Adipocyte (in vitro differentiated cells): ENCODE measurements at places on chromosomes 7 and 10.
A peak's percentile ranks its signal among the peaks of the same experiment; 100 is the strongest.

GRCh38 chr10:72335394-72336258 is 19.1 kb downstream of the DNAJB12 start:
- DNase-seq, result no peak

DNA sequence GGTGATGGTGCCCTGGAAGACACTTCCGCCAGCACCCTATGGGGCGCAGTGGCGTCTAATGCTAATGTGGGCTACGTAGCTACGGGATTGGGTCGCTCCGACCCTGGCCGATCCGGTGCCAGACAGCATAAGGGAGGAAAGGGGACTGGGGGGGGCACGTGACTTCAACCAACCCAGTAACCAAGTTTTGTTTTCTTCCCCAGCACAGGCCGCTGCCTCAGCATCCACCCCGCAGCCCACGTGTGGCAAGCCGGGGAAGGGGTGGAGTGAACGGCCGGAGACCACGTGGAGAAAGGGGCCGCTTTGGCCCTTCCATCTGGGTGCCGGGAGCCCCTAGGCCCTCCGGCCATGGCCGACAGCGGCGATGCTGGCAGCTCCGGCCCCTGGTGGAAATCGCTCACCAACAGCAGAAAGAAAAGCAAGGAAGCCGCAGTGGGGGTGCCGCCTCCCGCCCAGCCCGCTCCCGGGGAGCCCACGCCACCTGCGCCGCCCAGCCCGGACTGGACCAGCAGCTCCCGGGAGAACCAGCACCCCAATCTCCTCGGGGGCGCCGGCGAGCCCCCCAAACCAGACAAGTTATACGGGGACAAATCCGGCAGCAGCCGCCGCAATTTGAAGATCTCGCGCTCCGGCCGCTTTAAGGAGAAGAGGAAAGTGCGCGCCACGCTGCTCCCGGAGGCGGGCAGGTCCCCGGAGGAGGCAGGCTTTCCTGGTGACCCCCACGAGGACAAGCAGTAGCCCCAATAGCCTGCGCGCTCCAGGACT is 2.5 kb downstream of the PRR15 start:
- peak; percentile 57 for DNase-seq

DNA sequence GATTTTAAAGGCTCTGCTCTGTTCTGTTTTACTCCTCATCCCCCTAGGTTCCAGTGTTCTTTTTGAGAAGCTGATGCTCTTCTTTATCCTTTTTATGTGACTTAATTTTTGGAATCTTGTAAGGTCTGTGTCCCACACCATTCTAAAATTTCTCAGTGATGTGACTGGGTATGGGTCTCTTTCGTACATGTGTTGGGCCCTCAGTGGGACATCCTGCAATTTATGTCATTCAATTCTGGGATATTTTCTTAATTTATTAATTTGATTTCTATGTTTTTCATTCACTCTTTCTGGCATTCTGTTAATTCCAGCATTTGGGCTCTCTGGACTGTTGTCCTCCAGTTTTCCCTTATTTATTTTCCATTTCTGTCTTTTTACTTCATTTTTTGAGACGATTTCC is 19.4 kb downstream of the CCDC126 start:
- no peak for DNase-seq

GRCh38 chr10:91796331-91797047 is 1.7 kb upstream of the TNKS2 start:
- peak; percentile 28 for DNase-seq

DNA sequence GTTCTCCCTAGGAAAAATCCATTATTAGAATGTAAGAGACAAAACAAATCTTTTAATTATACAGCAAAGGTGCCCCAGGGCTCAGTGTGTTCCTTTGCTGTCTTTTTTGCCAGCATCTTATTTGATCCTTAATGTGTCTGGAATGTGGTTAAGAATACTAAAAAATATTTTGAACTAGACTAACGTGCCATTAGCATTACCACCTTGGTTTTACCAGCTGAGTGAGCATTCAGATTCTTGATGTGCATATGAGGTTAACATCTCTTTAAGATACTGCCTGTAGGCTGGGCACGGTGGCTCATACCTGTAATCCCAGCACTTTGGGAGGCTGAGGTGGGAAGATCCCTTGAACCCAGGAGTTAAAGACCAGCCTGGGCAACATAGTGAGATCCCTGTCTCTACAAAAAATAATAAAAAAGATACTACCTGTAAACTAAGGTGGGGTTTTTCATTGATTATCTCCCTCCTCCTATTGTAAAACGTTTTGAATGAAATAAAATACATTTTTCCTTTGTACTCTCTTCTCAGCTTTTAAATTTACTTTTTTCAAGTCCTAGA is 96.6 kb downstream of the CCNY start:
- DNase-seq, result no peak

- no peak for DNase-seq
Observed at GRCh38 chr10:12434277-12434676, 84.9 kb downstream of the CAMK1D start.

- DNase-seq, result peak; percentile 38
Observed at GRCh38 chr10:132360766-132361447, 28.9 kb downstream of the LRRC27 start.

GRCh38 chr7:117110480-117111315 is 157.4 kb downstream of the ST7 start:
- no peak for DNase-seq

- DNase-seq, result no peak
Observed at GRCh38 chr10:31578951-31579350, 259.9 kb downstream of the ZEB1 start.

GRCh38 chr10:62059217-62059920 is 157.9 kb downstream of the ARID5B start:
- peak; percentile 77 for DNase-seq

DNA sequence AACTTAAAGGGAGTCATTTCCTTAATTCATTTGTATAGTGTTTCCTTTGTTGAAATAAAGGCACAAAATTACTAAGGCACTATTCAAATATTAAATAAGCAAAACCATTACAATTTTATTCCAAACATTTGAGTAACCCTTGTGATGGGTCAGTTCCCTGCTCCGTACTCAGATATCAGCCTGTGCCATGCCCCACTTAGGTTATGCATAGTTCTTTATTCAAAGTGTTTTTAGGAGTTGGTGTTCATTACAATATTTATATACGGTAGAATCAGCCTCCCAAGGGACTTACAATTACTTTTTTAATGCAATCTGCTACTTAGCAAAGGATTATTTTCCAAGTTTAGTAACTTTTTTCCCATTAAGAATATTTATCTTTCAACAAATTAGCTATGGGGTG is 119.3 kb upstream of the SEMA3D start:
- DNase-seq, result no peak

GRCh38 chr7:25707768-25708620 is 444.0 kb upstream of the NFE2L3 start:
- DNase-seq, result no peak

GRCh38 chr7:46109437-46109836 is 188.4 kb upstream of the IGFBP3 start:
- DNase-seq, result no peak

DNA sequence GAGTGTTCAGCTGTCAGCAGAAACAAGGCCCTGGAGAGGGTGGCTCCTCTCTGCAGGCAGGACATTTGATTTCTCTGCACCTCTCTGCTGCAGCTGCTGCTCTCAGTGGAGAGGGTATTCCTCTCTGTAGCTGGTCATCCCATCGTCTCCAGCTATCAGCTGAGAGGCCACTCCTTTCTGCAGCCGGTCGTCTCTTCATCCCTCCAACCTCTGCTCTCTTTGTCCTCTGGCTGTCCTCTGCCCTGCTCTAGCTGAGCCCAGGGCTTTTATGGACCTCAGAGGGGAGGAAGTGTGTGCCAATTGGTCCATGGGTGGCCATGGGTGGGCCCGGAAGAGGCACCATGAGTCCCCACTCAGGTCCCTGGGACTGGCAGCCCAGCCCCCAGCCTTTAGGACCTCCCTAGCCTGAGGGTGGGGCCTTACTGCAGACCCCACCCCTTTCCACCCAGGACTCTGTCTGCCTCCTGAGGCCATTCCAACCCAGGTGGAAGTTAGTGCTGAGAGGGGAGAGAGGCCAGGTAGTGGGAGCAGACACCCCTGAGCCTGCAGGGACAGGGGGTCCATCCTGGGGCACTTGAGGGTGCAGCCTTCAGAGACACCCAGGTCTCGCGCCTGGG is 26.2 kb upstream of the CDCA7L start:
- no peak for DNase-seq

DNA sequence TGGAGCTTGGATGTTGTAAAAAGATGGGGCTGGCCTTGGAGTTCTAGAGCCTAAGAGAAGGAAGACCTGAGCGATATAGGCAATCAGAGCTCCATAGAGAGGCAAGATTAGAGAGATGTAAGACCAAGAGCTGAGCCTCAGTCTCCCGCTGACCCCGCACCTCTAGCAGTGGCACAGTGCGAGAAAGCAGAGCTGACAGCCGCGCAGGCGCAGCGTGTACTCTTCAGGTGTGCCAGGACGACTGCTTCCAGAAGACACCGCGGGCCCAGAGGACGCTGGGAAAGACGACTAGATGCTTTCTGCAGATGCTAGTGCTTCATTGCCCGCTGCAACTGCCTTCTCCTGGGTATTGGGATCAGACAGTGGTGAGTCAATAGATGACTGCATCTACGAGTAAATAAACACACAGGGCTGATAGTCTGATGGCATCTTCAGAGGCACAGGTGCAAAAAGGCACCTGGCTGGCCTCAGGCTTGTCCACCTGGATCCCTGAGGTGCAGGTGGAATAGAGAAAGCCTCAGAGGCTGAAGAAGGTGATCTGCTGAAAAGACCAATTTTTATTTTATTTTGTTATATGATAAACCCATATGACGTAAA is 38.1 kb upstream of the CCDC6 start:
- DNase-seq, result no peak

DNA sequence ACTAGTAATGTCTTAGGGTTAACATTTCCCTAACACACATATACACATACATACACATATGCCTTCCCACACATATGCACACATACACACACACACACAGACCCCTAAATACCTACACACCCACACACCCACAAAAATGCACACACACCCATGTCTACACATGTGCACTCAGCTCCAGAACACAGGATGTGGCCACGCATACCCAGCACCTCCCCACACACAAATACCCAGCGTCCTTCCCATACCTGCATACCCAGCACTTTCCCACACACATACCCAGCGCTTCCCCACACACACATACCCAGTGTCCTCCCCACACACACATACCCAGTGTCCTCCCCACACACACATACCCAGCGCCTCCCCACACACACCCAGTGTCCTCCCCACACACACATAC is 534.9 kb downstream of the DNAJB6 start:
- no peak for DNase-seq

GRCh38 chr10:71378336-71379117 is 18.2 kb upstream of the CDH23 start:
- no peak for DNase-seq

GRCh38 chr7:159062569-159062968 is 82.1 kb downstream of the VIPR2 start:
- no peak for DNase-seq

- DNase-seq, result no peak
Observed at GRCh38 chr7:123075838-123076467, 80.5 kb upstream of the TAS2R16 start.

DNA sequence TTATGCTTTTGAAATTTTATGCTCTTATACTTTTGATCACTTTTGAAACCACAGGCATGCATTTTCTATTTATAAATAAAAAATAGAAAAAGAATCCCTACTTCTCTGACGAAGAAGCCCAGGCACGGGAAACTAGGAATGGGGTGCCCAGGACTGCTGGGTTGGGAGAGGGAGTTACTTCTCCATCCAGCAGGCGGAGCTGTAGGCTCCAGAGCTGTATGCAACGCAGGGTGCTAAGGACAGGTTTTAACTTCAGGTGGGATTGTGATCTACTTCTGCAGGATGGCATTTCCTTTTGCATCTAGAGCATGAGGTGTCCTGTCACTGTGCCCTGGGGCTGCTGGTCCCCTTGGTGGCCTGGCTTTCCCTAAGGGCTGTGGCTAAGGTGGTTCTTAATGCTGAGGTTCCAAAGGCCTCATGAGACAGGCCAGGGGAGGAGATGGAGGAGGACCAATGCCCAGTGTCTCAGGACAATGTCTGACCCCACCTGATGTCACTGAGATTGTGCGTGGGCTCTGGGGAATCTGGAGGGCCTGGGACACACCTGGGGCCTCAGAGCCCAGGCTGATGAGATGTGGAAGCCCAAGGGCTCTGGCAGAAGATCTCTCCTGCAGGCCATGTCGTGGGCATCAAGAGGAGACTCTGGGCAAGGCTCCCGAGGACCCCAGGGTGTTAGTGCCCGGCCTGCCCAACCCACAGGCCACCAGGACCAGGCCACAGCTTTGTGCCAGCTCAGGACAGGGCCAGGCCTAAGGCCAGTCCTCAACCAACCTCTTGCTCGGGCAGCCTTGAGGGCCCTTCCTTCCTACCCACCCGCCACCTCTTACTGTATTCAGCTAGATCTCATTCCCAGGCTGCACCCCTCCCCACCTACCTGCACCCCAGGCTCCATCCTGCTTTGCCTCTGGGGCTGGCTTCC is 507 bp downstream of the CCDC201 start:
- no peak for DNase-seq

DNA sequence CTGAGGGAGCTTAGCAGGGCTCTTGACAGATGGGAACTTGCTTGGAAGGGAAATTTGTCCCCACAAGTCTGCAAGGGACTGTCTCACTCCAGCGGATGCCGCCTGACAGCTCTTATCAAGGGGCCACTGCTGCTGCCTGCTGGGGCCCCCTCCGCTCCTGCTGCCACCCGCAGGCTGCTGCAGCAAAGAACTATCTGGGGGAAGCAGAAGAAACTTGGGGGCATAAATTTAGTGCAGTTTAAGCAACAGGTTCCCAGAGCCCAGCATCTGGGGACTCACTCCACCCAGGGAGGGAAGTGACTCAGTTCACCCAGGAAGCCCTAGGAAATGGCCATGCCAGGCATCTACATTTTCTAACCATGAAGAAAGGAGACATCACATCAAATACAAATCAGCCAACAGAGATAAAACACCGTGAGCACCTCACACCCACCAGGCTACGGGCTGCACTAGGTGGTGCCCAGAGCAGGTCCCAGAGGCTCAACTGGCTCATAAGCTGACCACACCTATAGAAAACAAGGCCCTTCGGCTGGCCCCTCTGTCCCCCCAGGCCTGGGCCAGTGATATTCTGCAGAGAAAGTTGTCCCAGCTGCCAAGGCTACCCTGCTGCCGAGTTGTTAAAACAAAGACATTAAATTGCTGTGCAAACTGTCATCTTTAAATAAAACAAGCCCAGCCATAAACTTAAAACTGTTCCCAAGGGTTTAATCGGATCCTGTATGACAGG is 3.7 kb downstream of the RGS10 start:
- no peak for DNase-seq

- peak; percentile 75 for DNase-seq
Observed at GRCh38 chr10:58023341-58024073, 244.2 kb downstream of the IPMK start.

GRCh38 chr10:4622384-4622783 is 203.6 kb upstream of the AKR1E2 start:
- DNase-seq, result no peak

DNA sequence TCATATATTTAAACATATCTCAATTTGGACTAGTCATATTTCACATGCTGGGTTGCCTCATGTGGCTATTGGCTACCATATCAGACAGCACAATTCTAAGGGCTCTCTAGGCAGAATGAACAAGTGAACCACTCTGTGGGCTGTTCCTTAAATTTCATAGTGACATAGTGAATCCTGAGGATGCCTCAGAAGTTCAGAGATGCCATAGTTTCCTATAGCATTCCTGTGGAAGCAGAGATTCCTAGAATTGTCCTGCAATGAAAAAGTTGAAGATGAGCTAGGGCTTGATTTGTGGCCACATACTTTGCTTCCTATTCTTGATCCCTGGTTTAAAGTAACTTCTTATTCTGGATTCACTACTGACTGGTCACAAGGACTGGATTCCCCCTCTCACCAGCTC is 35.6 kb downstream of the MKX start:
- no peak for DNase-seq

- peak; percentile 95 for DNase-seq
Observed at GRCh38 chr7:28922624-28923331, 35.4 kb downstream of the TRIL start.
